ENCODE measurements at places on chromosomes 13 and 19.
A peak's percentile ranks its signal among the peaks of the same experiment; 100 is the strongest.

- DNase-seq = no peak
Observed at GRCh38 chr13:94595001-94595949, 677 bp downstream of the TGDS start.

DNA sequence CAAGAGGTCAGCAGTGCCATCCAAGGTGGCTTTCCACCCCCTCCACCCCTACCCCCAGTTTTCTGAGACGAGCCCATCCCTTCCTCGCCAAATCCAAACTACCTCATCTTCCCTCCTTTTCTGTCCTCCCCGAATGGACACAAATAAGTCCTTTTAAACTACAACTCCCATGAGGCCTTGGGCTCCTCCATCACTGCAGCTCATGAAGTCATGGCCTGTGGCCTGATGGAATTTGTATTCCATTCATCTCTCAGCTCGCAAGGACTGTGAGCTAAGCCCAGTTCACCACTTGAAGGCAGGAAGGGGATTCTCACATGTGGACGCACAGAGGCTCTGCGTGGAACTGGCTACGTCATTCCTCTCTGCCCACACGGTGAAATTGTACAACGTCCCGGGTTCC is 12.5 kb downstream of the PTPRH start:
- DNase-seq = no peak

GRCh38 chr13:36887758-36888521 is 32.1 kb downstream of the SMAD9 start:
- DNase-seq = no peak

- DNase-seq = no peak
Observed at GRCh38 chr13:53135301-53135700, 106.7 kb downstream of the OLFM4 start.

DNA sequence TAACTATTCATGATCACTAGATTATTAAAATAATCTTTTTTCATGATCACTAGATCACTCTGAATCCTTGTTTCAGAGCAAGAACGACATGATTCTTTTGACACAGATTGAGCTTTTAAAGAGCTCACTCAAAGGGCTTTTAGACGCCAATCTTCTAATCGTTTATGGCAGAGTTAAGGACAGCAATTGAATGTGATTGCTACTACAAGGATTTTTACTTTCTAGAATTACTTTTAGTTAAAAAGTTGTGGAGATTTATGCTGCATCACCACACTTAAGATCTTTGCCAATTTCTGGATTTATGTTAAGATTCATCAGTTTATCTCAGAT is 1.3 kb downstream of the EXOSC8 start:
- no peak for DNase-seq

DNA sequence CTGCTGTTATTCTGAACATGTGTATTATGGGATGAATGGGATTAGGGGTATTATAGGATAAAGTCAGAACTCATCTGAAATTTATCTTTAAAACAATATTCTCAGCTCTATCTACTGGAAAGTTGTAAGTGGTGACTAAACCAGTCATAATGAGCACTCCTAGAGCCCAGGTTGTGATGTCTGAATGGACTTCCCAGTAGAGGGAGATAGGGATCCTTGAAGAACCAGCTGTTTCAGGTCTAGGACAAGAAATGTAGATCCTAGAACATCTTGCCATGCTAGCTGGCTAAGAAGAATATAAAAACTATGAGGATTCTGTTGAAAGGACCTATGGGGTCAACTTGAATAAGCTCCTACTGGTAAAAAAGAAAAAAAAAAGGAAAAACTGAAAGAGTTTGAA is 310.8 kb downstream of the SLC7A1 start:
- no peak for DNase-seq

DNA sequence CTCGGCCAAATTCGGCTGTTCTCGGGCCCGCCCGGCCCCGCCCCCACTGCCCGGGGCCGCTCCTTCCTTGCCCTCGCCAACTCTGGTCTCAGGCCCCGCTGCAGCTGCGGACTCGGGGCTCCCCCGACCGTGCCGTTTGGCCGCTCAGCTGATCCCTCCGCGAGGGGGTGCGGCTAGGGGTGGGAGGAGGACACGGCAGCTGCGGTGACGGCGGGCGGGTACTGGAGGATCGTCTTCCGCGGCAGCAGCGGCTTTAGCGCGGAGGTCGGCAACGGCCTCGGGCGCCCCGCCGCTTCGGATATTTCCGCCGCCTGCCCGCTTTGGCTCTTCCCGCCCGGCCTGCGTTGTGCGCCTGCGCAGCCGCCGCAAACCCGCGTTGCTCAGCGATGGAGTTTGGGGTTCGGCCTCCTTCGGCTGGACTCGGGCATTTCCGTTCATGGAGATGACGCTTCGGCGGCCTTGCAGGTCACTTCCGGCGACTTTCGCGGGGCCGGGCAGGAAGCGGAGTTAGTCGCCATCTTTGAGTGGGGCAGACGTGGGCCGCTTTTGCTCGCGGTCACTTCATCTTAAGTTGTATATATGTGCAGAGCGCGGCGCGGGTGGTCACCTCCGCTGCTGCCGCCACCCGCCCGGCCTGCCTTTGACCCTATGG is 338 bp upstream of the UBE2M start:
- peak; percentile 99 for DNase-seq

GRCh38 chr19:46390866-46391265 is 22.5 kb downstream of the CCDC8 start:
- DNase-seq = no peak

- no peak for DNase-seq
Observed at GRCh38 chr13:101230271-101230890, 185.9 kb downstream of the NALCN start.

DNA sequence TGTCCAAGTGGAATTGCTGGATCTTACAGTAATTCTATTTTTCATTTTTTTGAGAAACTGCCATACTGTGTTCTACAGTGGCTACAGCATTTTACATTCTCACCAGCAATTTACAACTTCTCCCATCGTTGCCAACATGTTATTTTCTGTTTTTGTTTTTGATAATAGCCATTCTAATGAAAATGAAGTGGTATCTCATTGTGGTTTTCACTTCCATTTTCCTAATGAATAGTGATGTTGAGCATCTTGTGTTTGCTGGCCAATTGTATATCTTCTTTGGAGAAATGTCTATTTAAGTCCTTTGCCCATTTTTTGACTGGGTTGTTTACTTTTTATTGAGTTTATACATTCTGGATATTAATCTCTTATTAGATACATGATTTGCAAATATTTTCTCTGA is 38.6 kb downstream of the KCNRG start:
- DNase-seq = no peak

- peak; percentile 86 for DNase-seq
Observed at GRCh38 chr13:79451500-79451962, 29.4 kb upstream of the NDFIP2 start.

DNA sequence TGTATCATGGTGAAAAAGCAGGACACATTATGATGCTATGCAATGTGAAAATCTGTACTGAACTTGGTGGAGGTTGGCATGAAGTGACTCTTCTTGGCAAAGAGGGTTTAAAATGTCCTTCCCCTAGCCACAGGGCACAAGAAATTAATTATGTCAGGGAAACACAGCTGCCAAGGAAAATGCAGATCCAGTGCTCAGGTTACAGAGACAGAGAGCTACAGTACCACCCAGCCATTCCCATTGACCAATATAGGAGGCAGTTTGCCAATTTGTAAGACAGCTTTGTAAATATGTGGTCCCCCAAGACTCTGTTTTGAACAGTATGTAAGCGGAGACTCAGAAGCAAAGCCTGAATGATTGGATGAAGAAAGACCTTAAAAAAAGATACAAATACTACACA is 69.4 kb upstream of the KLF12 start:
- no peak for DNase-seq

DNA sequence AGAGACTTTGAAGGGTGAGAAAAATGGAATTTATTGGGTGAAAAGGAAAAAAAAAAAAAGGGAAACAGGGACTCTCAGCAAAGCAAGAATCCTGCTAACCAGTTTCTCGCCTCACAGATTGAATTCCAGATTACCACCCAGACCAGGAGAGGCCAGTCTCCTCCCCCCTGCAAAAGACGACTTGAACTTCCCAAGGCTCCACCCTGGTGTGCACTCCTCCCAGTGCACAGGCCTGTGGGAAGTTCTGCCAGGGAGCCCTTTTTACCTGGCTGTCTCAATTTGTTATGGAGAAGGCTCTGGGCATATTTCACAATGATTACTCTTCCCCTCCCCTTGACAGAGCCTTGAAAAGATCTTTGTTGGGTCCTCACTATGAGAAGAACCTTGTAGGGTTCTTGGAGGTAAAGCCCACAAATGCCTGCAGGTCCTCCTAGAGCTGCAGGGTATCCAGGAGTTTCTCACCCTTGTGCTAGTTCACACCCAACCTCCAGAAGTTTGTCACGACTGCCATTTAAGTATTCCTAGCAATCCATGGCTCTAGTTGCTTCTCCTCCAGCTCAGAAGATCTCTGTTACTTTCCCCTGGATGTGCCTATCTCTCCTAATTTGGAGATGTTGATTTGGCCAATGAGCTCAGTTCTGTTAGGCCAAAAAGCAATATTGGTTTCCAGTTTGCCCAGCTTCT is 229.8 kb upstream of the TMTC4 start:
- DNase-seq = no peak

- no peak for DNase-seq
Observed at GRCh38 chr19:46356149-46357055, 9.5 kb downstream of the PPP5C start.

- no peak for DNase-seq
Observed at GRCh38 chr13:79097201-79097600, 308.9 kb downstream of the RBM26 start.

DNA sequence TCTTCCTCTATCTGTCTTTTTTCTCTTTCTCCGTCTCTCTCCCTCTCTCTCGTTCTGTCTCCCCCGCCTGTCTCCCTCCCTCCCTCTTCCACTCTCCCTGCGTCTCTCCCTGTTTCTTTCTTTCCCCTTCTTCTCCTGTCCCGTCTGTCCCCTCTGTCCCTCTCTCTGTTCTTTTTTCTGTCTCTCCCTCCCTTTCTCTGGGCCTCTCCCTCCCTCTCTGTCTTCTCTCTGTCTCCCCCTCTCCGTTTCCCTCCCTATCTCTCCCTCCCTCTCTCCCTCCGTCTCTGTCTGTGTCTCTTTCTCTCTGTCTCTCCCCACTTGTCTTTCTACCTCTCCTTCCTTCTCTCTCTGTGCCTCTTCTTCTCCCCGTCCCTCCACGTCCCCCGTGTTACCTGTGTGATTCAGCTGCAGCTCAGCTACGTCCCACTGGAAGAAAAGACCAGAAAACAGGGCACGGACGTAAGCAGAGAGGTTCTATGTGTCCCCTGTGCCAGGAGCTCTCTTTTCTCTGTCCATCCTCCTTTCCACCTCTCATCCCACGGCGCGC is 1.2 kb downstream of the CD70 start:
- DNase-seq = no peak

GRCh38 chr13:55705971-55706370 is 1434.7 kb upstream of the PRR20A start:
- no peak for DNase-seq

DNA sequence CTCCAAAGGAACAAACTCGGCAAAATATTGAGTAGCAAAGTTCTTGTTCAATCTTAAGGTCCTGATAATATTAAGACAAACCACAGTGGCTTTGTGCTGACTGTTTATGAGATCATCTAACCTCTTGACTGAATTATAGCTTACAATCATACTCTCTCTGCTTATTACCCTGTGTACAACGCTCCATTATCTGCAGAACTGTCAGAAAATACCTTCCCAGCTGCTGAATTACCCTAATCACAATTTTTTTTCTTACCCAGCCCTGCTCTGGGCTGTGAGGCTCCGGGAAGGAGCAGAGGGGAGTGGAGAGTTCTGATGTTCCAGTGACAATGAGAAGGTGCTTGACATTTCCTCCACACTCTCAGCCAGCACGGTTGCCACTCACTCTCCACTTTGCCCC is 64.8 kb downstream of the DCT start:
- DNase-seq = no peak

DNA sequence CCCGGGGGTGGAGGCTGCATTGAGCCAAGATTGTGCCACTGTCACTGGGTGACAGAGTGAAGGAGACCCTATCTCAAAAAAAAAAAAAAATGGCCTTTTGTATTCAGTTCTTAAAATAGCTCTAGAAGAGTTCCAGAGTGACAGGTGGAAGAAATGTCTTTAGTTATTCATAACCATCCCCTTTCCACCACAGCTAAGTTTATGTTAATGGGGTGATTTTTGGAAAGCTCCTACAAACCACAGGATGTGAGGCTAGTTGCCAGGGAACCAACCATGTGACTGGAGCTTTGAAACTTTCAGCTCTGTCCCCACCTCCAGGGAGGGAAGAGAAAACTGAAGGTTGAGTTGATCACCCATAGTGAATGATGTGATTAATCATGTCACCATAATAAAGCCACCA is 6.9 kb downstream of the ZNF490 start:
- DNase-seq = peak; percentile 38

GRCh38 chr13:20126541-20127261 is 34.2 kb downstream of the GJA3 start:
- no peak for DNase-seq

DNA sequence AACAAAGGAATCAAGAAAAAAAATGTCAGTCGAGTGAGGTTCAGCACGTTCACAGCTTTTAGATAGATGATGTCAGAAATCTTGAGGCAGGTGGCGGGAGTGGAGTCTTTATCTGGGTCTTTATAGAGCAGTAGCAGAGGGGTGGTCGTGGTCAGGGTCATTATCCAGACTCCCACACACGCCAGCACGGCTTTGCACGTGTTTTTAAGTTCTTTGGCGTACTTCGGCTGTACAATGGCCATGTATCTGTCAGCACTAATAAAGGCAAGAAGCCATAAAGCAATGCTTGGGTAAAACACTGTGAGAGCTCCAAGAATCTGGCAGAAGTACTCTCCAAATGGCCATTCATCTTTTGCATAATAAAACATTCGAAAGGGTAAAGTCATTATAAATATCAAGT is 2.9 kb downstream of the GPR18 start:
- no peak for DNase-seq

GRCh38 chr13:51479199-51479523 is 26.3 kb upstream of the INTS6 start:
- DNase-seq = no peak

- DNase-seq = no peak
Observed at GRCh38 chr19:53978975-53979801, 12.2 kb upstream of the CACNG6 start.

DNA sequence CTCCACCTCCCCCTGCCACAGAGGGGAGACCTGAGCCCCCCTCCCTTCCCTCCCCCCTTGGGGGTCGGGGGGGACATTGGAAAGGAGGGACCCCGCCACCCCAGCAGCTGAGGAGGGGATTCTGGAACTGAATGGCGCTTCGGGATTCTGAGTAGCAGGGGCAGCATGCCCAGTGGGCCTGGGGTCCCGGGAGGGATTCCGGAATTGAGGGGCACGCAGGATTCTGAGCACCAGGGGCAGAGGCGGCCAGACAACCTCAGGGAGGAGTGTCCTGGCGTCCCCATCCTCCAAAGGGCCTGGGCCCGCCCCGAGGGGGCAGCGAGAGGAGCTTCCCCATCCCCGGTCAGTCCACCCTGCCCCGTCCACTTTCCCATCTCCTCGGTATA is 2.4 kb upstream of the APOE start:
- DNase-seq = no peak

Data from stimulated activated CD4-positive, alpha-beta T cell treated with anti-CD3 and anti-CD28 coated beads, Interleukin-12 subunit alpha, Interleukin-12 subunit beta, amount 100 ng/mL, for 24 hours (primary cell).